ENCODE measurements at places on chromosomes 5 and 9.

DNA sequence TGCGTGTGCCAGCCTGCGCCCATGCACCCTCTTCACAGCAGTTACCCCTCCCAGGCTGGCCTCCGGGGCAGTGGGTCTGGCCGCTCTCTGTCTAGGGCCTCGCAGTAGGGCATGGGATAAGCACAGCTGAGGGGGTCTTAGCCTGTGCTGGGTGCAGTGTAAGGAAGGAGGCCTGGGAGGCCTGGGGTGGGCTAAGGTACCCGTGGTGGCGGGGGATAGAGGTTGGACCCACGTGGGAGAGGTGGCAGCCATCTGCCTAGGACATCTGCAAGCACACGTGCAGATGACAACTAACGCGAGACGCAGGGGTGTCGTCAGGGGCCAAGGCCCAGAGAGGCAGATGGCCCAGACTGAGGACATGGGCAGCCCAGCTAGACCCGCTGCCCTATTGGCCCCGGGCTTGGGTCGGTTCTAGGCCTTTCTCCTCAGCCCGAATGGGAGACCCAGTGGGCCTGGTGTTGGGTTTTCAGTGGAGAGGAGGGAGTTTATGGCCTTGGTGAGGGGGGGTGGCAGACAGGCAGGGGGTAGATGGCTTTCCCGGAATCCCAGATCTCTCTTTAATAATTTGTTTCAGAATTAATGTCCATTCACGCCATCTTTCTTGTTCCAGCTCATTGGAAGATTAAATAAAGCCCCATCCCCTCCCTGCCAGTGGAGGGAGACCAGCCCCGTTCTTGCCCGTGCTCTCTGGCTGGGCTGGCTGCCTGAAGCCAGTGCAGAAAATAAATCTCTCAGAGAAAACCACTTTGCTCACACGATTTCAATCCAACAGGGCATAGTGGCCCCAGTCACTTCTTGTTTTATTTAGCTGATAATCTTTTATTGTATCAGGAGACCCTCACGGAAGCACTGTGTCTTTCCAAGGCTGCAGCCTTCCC, 154.2 kb downstream of the GAPVD1 start:
- no peak for DNase-seq

- DNase-seq: no peak
These were observed 88.2 kb downstream of the EGFLAM start for GRCh38 chr5:38346593-38346992.

- DNase-seq: no peak
These were observed 615.4 kb upstream of the KLF4 start for GRCh38 chr9:108104991-108105390.

DNA sequence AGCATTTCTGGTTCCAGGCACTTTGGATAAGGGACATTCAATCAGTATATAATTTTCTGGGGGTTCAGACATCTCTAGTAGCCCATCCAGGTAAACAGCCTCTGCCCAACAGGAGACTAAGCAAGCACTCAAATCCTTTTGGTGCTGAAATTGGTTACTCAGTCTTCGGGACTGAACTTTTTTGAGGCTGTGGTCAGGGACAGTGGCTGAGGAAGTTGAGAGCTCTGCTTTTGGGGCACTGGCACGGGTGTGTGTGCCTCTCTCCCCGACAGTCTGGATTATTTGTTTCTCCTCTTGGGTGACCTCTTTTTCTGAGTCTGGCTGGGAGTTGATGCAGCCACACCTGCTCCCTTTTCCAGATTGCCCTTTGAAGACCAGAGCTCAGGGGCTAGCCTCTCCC, 47.6 kb downstream of the ACER2 start:
- DNase-seq: no peak

- DNase-seq: no peak
These were observed 25.1 kb downstream of the ADAMTSL1 start for GRCh38 chr9:18499062-18499461.

- DNase-seq: peak; percentile 29
These were observed 63.3 kb upstream of the SLCO6A1 start for GRCh38 chr5:102561894-102562760.

GRCh38 chr9:34046784-34047379, 1.8 kb downstream of the UBAP2 start:
- peak; percentile 13 for DNase-seq

GRCh38 chr9:68970151-68970550, 43.8 kb downstream of the PRKACG start:
- no peak for DNase-seq

GRCh38 chr9:30944225-30944569, 1440.2 kb upstream of the ACO1 start:
- no peak for DNase-seq

GRCh38 chr5:17734011-17734410, 99.8 kb downstream of the TAF11L14 start:
- DNase-seq: no peak
